ENCODE measurements at places on chromosomes 7 and 10.

- no peak for DNase-seq
These were observed 27.5 kb downstream of the DLG5 start for GRCh38 chr10:77899080-77899477.

DNA sequence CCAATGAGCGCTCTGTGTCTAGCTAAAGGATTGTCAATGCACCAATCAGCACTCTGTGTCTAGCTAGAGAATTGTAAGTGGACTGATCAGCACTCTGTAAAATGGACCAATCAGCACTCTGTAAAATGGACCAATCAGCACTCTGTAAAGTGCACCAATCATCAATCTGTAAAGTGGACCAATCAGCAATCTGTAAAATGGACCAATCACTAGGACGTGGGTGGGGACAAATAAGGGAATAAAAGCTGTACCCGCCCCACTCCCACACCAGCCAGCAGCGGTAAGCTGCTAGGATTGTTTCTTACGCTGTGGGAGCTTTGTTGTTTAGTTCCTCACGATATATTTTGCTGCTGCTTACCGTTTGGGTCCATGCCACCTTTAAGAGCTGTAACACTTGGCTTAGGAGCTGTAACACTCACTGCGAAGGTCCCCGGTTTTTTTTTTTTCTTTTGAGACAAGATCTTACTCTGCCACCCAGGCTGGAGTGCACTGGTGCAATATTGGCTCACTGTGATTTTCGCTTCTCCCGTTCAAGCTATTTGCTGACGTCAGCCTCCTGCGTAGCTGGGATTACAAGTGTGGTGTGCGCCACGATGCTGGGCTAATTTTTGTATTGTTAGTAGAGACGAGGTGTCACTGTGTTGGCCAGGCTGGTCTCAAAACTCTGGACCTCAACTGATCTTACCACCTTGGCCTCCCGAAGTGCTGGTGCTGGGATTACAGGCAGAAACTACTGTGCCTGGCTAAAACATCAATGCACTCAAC lies 184.8 kb downstream of the PTPN20 start:
- no peak for DNase-seq

- no peak for DNase-seq
These were observed 3.8 kb downstream of the NEURL1 start for GRCh38 chr10:103497161-103497915.

GRCh38 chr7:45402480-45403218 lies 171.5 kb upstream of the ADCY1 start:
- DNase-seq = peak; percentile 66

DNA sequence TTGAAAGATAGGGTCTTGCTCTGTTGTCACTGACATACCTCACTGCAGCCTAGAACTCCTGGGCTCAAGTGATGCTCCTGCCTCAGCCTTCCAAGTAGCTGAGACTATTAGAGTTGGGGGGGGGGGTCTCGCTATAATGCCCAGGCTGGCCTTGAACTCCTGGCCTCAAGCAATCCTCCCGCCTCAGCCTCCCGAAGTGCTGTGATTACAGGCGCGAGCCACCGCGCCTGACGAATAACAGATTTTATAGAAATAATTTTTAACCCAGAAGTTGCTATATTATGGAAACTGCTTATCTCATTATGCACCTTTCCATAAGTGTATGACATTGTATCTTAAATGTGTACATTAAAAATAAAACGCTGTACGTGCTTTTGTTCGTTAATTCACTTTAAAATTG lies 846 bp downstream of the ANKRD26 start:
- DNase-seq = no peak

GRCh38 chr7:147833557-147833956 lies 757.0 kb upstream of the C7orf33 start:
- no peak for DNase-seq

DNA sequence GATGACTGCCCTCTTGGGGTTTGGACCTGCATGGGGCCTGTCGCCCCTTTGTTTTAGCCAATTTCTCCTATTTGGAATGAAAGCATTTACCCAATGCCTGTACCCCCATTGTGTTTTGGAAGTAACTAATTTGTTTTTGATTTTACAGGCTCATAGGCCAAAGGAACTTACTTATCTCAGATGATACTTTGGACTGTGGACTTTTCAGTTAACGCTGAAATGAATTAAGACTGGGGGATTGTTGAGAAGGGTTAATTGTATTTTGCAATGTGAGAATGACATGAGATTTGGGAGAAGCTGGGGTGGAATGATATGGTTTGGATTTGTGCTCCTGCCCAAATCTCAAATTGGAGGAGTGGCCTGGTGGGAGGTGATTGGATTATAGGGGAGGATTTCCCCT lies 185.8 kb upstream of the PHYHIPL start:
- DNase-seq = no peak

DNA sequence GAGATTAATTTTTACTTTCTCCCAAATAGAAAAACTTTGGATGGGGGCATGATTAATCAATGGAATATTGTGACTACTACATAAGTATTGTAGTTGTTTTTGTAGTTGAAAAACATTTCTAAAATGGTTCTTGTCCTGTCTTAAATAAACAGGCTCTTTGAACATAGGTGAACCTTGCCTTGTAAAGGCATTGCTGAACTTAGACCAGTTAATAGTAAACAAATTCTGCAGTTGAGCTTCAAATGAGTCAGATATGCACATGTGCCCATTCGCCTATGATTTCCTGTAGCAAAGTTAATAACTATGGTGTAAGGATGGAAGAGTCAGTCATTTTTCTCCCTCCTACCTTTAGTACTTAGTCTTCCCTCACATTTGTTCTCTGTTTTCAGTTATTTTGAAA lies 22.6 kb downstream of the CUTC start:
- no peak for DNase-seq

DNA sequence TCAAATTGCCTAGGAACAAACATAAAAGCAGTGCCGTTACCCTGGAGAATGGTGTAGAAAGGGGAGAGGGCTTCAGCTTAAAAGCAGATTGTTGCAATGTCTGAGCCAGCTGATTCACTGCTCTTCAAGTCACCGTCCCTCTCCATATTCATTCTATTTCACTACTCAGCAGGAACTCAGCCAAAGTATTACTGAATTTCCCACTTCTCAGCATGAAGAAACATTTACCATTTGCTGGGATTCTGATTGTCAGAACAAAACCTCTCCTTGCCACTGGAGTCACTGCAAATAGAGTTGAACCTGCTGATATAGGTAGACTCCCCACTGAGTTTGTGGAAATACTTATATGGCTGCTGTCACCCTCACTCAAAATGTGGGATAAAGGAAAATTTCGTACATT lies 71.7 kb downstream of the PPP1R17 start:
- DNase-seq = no peak

DNA sequence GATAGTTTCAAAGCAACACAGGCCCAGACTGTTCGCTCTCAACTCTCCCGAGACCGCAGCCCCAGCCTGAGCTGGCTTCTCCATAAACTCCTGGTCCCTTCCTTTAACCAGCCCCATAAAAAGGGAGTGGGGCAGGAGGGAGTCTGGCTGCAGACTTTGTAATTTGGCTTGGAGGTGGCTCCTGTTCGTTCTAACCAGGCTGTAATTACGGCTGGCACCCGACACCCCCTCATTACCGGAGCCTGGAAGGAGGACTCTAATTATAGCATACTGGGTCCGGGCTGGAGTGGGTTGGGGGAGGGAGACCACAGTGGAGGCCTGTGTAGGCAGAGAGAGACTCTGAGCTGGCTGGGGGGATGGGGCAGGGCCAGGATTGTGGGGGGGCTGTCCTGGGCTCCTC lies 49.7 kb downstream of the UNC5B start:
- DNase-seq = no peak

DNA sequence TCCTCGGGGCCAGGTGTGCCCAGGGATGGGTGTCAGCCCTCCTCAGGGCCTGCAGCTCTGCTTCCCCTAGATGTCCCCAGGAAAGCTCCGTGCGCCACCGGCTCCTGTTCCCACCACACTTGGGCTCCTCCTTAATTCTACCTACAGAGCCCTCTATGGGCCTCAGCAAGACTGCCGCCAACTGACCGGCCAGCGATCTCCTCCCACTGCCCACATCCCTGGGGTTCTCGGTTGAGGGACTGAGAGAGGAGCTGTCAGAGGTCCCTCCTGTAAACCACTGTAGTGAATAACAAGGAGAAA lies 5.3 kb upstream of the LDB3 start:
- DNase-seq = no peak

GRCh38 chr7:66904063-66904593 lies 16.9 kb upstream of the TMEM248 start:
- no peak for DNase-seq

DNA sequence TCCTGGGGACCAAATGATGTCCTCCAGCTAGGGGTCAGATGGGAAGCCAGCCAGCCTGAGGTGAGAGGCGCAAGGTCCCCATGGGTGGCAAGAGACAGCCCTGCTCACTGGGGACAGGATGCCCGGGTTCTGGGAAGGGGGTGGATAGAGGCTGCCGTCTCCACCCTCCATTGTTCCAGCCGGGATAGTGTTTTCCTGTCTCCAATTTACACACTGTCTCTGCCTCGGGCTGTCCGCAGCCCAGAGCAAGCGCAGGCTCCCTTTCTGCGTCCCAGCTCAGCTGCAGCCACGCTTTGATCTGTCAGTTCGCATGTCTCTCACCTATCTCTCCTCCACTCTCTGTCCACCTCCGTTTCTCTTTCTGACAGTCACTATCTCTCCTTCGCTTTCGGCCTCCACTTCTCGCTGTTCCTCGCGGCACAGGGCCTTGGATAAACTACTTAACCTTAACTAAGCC lies 2.1 kb downstream of the EPHB4 start:
- DNase-seq = no peak

DNA sequence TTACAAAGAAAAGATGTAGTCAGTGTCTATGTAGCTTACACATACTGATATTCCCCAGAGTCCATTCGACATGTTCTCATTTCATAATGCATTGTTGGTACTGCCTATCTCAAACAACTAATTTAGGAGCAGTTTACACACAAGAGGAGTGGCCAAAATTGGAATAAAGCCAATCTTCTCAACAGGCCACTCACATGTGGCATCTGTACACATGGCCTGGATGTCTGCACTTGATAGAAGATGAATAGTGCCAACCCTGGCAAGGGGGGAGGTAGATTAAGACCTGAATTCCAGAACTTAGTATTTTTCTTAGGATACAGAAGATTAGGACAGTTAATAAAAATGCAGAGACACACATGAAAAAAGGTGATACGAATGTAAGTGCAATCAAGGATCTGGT lies 125.3 kb upstream of the STARD3NL start:
- no peak for DNase-seq

GRCh38 chr7:56157238-56157790 lies 41.1 kb upstream of the NUPR2 start:
- DNase-seq = no peak

- no peak for DNase-seq
These were observed 2.3 kb upstream of the SMKR1 start for GRCh38 chr7:129499999-129500398.
